ENCODE measurements at places on chromosomes 1 and 21.
A peak's percentile ranks its signal among the peaks of the same experiment; 100 is the strongest.

- DNase-seq = no peak
Measured at GRCh38 chr21:29394051-29394450, 95.3 kb downstream of the BACH1 start.

- DNase-seq = no peak
Measured at GRCh38 chr1:66618390-66618789, 84.4 kb downstream of the SGIP1 start.

DNA sequence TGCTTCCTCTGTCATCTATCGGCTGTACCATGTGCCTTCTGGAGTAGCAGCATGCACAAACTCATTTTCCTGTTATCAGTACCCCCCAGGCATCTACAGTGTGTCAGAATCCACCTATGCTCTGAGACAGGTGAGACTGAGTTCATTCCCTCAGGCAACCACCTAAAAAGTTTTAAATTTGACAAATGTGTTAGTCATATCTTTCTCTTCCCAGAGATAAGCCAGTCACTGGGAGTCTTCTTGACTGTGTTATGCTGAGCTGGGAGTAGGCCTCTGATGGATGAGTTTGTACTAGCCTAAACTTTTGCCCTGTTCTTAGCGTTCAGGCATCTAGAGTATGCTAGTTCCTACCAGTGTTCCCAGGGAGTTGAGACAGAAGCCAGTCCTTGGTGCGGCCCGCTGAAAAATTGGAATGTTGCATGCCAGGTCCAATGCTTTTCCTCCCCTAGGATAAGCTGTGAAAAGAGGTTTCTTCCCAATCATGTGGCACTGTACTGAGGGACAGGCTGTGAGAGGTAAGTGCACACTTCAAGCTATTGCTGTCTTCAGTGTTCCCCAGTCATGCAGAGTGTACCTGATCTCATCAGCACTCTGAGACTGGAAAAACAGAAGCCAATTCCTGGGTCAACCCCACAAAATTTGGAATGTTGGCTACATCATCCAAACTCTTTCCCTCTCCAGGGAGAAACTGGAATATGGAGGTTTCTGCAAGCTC lies 1202.3 kb downstream of the NCAM2 start:
- no peak for DNase-seq

- no peak for DNase-seq
Measured at GRCh38 chr1:210362526-210362925, 33.8 kb downstream of the HHAT start.

DNA sequence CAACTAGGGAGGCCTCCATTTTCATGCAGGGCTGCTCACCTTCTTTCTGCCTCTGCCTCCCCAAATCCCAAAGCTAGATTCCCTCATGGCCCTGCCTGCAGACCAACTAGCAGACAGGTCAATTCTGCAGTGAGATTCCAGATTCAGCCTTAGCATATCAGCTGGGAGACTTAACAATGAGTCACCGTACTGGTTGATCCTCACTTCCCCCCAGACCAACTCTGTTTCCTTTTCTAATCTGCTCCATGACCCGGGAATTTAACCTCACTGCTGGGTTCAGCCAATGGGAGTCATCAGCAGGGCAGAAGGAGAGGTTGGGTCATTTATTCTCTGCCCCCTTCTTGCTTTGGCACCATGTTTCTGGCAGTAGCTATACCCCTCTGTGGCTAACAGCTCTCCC lies 140.6 kb upstream of the GRIK3 start:
- no peak for DNase-seq

DNA sequence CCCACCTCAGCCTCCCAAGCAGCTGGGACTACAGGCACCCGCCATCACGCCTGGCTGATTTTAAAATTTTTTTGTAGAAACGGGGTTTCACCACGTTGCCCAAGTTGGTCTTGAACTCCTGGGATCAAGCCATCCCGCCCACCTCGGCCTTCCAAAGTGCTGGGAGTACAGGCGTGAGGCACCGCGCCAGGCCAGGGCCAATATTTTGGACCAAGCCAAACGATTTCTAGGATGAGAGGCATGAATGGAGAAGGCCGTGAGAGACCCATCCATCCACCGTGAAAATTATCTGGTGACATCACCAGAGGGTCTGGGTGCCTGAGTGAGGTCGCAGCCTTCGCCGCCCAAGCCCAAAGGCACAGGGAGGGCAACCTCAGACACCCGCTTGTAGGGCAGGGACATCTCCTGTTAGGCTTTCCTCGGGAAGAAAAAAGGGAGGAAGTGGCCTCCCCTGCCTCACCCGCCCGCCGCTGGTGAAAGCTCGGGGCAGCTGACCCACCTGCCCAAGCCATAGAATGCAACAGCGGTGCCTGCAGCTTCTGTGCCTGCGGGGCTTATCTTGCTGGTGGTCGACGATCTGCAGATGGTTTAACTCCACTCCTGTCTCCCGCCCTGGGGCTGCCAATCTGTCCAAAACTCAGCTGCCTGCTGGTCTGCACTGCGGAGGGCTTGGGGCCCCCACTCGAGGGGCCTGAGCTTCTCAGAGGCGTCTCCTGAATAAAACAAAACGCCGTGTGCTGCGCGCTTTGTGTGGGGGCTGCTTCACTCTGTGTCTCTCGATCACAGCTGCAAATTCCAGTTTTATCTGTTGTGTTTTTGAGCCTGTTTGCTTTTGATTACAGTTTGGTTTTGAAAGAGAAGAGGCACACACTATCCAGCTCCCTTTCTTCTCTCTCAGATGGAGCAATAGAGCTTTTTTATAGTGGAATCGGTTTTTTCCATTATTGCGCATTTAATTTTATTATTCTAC lies 85.8 kb downstream of the MRPS6 start:
- no peak for DNase-seq

GRCh38 chr1:57576756-57577155 lies 152.9 kb upstream of the DAB1 start:
- no peak for DNase-seq

GRCh38 chr1:158285756-158286241 lies 3.9 kb upstream of the CD1C start:
- DNase-seq = peak; percentile 1

- no peak for DNase-seq
Measured at GRCh38 chr1:224698015-224698451, 81.9 kb downstream of the CNIH3 start.

- DNase-seq = no peak
Measured at GRCh38 chr1:246416261-246416660, 90.8 kb downstream of the SMYD3 start.

DNA sequence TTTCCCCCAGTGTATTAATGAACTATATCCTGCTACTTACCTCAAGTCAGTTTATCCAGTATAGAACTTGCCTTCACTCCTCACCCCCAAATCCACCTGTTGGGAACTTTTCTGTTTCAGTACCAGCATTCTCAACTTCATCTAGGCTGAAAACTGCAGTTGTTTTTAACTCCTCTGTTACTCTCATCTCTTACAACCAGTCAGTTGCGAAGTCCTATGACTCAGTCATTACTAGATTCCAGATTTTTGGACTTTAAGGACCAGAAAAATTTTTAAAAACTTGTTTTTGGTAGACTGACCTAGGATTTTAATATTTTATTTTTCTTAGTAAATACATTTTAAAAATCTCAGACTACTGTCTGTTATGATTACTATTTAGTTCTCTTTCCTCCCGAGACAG lies 8.1 kb downstream of the GNAI3 start:
- DNase-seq = no peak

DNA sequence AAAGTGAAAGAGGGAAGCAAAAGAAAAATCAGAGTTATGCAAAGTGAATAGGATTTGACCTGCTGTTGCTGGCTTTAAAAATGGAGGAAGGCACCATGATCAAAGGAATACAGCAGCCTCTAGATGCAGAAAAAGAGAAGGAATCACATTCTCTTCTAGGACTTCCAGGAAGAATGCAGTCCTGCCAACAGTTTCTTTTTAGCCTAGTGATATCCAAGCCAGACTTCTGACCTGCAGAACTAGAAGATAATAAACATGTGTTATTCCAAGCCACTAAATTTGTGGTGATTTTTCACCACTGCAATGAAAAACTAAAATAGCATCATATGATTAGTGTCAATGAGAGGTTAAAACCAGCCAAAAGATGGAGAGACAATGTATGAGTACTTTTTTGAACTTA lies 101.9 kb upstream of the ADAMTS5 start:
- DNase-seq = no peak

DNA sequence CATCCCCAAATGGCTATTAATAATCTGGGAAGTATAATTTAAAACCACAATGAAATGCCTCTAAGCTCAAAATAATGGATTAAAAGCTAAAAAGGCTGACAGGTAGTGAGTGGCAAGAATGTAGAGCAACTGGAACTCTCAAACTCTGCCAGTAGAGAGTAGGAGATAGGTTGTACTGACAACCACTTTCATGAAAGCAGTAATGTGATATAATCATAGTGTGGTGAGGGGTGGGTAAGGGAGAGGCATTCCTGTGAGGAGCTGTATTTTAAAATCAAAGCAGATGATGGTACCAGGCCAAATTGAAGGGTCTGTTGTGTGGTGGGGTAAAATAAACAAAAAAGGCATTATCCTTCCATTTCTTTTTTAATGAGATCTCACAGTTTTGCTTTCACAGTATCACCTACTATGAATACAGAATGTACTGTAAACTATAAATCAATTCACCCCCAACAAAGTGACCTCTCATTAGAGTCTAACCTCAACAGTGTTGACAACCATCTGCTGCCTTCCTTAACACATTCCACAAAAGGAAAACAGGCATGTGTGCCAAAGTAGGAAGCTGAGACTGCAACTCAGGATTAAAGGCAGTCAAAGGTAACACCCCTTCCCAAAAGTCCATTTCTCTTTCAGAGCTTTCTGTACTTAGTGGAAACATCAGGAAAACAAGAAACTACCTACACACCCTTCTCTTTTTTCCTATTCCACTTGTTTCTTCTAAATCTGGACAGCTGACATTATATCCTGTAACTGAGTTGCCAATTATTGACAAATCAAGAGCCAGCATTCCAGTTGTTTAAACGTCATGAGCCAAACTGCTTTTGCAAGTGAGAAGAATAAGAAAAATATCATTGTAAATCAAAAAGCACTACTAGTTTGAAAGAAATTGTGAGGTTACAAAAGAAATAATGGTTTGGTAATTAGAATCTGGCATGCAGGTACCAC lies 130.8 kb downstream of the FAF1 start:
- no peak for DNase-seq

GRCh38 chr1:169892927-169893644 lies 610 bp downstream of the SCYL3 start:
- no peak for DNase-seq

DNA sequence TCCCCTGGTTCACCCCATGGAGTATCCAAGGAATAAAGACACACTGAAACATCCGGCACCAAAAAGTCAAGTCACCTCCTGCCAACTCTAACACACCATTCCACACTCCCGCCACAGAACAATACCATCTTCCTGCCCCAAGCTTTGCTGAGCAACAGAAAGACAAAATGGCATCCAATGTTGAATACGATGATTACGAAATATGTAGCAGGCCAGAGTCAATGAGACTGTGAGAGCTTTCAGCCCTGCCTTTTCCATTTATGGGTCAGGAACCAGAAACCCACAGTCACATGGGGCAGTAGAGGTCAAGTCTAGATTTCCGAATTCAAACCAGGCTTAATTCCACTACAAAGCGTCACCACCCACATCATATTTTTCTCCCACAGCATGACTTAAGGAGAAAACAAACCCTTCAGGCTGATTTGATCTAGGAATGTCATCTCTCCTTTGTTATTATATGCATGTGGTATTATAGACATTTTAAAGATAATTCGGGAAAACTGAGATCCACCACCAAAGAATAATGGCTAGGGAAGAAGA lies 249.8 kb downstream of the SETD4 start:
- DNase-seq = no peak

DNA sequence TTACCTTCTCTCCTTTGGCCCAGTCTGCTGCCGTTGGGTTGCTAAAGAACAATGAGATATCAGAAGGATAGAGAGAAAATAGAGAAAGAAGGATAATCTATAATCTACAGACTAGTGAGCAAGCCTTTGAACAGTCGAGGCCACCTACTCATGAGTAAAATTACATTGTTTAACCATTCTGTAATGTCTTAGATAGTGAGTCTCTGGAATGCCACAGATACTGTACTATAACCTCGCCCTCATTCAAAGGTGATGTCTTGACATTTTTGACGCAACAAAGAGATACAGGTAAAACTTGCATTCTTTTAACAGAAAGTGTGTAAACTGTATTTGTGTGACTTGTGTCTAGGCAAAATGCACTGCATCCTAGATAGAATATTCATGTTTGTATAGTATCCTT lies 77.9 kb downstream of the LAMC1 start:
- no peak for DNase-seq

- DNase-seq = no peak
Measured at GRCh38 chr21:28719723-28720122, 273.0 kb downstream of the LTN1 start.

- no peak for DNase-seq
Measured at GRCh38 chr1:29607236-29607635, 370.9 kb downstream of the PTPRU start.

- DNase-seq = peak; percentile 50
Measured at GRCh38 chr1:2543543-2544092, 12.6 kb upstream of the TNFRSF14 start.

DNA sequence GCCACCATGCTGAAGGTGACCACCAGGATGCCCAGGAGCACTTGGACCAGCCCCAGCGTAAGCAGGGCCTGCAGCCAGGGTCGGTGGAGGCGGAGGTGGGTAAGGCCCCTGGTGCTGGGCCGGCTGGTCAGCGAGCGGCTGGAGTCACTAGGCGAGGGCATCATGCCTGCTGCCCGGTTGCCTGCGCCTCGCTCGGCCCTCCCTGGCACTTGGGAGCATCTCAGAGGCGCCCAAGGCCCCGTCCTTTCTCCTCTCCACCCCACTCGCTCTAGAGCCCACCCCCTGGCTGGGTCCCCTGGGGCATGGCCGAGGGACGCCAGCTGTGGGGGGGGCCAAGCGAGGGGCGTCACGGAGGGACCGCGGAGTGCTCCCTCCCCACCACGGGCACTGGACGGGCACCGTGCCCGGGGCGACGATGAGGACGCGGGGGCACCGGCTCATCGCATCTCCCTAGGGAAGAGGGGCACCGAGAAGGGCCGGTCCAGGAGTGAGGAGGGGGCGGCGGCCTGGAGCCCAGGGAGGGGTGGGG lies 505 bp downstream of the ENTREP3 start:
- DNase-seq = no peak

DNA sequence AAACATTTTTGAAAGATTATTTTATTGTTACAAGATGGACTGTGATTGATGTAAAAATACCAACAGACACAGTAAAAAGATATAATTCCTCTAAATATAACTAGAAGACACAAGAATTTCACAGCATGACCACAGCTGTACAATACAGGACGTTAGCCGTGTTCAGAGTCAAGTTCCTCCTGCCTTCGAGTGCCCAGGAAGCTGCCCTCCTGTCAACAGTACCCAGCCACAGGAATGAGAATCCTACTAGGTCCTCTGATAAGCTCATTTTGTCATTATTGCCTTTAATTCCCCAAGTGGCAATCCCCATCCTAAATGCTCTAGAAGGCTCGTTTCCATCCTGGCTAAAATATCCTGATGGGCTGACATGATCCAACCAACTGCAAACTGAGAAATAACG lies 16.4 kb upstream of the CAPN2 start:
- DNase-seq = no peak

DNA sequence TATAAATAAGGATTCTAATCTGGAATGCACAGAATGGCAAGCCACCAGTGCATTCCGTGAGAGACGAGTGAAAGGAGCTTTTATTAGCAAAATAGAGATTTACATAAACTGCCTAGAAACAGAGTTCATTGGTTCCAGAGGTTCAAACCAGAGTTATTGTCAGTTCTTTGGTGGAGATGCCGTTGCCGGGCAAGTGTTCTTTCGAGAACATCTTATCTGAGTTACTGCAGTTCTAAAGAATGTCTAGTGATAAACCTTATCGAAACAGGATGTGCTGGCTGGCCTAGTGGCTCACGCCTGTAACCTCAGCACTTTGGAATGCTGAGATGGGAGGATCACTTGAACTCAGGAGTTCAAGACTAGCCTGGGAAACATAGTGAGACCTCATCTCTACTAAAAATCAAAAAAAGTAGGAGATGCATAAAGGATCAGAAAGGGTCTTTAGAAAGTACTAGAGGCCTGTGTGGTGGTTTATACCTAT lies 19.9 kb upstream of the EVI5 start:
- peak; percentile 3 for DNase-seq

Measured in immature natural killer cell (primary cell).